ENCODE measurements at places on chromosomes 5 and 9.

- DNase-seq = no peak
These were observed 27.1 kb downstream of the RFX3 start for GRCh38 chr9:3498691-3499090.

- DNase-seq = no peak
These were observed 139.1 kb upstream of the STK32A start for GRCh38 chr5:147095740-147096139.

DNA sequence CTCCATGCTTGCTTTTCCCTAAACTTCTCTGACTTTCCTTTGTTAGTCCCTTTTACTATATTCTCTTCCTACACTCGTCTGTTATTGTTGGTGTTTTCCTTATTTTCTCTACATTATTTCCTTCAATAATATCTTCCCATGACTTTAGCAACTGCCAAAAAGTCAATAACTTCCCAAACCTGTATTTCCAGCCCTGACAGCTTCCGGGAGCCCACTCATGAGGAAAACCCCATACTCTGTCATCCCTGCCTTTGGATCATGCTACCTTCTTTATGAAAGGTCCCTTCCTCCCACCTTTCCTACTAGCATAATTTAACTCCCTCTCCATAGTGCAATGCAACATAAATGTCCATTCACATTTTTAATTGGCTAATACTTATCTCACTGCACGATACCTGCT is 144.0 kb upstream of the CDH6 start:
- no peak for DNase-seq

GRCh38 chr5:157336423-157336744 is 70.5 kb downstream of the CYFIP2 start:
- DNase-seq = no peak

DNA sequence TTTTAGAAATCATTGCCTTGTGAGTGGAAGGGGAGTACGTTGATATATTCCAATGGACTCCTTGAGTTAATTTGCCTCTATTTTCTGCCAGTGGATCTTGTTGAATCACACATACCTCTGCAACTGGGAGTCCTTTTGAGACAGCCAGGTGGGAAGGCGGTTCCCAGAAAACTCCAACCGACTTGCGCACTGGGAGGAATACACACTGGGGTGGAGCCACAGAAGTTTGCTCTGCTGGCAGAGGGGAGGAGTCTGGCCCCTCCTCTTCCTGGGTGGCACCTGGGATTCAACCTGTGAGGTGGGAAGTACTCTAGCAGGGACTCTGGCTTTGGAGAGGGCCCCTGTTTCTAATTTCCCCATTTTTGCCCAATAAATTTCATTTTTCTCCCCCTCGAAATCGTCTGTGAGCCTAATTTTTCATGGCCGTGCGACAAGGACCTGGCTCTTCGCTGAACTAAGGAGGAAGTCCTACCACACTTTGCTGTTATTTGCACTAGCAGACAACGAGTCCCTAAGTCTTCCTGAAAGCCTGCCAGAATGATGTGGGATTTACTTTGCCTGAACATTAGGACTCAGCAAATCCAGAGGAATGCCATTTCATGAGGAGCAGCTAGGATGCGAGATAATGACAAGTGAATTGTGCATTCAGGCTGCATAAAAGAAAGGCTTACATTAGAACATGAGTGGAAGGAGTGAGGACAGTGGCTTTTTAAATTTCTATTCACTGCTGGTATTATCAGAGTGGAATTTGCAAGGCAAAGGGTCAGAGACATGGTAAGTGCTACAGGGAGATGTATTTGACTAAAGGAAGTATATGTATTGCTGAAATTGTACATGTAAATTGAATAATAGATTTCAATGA is 67.2 kb downstream of the PRLR start:
- DNase-seq = no peak
